CD8-positive, alpha-beta memory T cell (primary cell): ENCODE measurements at places on chromosomes 7 and 10.
A peak's percentile ranks its signal among the peaks of the same experiment; 100 is the strongest.

DNA sequence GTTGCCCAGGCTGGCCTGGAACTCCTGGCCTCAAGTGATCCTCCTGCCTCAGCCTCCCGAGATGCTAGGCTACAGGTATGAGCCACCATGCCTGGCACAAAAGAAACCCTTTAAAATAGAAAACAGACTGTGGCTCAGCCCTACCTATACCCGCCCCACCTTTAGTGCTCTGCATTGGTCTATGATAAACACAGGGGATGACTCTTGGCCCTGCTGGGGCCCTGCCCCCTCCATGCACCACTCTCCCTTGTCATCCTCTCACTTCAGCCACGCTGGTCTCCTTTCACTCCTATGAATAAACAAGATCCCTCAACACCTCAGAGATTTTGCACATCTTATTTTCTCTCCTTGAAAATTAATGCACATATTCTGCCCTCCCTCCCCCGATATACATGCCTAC is 251.4 kb upstream of the KLF14 start:
- no peak for DNase-seq

- DNase-seq = no peak
Observed at GRCh38 chr7:103934508-103934907, 55.0 kb downstream of the RELN start.

DNA sequence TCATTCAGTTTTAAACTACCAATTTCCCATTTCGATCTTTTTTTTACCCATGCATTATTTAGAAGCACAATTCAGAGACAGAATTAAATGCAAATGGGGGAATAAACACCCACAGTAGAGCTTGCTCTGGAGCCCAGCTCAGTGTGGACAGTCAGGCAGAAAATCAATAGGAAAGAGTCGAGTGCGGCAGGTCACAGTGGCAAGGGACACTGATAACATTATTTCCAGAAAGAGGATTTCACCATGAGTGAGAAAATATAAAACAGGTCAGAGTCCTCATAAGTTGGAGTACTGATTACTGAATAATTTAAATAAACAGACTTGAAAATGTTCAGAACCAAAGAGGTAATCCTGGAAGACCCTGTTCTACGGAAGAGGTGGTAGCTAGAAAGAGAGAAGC is 532.5 kb downstream of the CCSER2 start:
- DNase-seq = no peak

DNA sequence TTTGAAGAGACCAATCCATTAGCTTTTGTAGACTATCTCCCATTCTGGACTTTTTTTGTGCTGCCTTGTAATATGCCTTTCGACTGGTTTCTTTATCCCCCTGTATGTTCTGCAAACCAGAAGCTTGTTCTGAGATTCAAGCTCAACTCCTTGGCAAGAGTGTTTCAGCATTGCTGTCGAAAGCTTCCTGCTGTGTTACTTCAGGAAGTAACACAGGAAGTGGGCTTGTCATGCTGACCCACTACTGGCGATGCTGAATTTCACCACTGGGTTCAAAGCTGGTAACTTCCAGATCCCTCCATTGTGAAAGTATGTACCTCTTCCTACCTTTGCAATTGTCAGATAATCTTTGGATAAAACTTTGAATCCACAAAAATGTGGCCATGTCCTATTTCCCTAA is 57.9 kb upstream of the INSYN2A start:
- DNase-seq = no peak

DNA sequence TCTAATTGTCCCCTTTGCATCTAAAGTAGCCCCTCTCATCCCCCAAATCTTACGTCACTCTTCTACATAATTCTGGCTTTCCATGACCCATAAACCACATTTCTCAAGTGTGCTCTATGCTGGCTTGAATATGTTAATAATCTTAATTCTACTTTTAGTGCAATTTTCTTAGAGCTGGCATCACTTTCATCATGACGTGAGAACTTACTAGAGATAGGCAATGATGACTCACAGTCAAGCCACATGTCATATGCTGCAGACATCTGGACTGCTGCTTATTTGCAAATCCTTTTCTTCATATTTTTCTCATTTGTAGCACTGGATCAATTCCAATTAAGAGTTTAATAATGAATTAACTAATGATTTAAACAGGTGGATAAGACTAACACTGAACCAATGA is 260.7 kb upstream of the PRKCQ start:
- no peak for DNase-seq

DNA sequence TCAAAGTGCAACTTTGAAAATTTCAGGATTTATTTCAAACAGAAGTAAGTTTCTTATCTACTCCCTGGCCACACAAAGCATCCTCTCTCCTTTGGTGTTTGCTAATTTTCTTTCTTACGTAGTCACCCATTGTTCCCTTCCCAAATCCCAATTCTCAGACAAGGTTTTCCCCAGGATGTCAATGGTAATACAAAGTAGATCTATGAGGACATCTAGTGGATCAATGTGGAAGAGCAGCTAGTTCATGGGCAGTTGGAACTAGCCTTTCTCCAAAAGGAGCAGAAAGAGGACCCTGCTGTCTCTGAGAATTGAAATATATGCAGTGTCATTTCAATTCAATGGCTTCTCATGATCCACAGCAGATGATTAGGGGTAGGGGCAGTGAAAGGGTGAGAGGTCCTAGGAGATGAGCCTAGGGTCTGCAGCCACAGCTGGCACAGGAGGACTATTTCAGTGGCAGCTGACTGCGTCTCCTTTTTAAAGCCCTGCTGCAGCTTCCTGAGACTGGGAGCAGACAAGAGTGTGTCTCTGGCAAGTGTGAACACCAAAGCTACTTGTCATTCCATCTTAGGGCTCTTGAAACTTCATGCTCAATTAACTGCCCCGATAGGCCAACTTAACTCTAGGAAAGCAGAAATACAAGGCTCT is 632.6 kb downstream of the KCNMA1 start:
- no peak for DNase-seq

GRCh38 chr10:5035356-5035755 is 31.7 kb upstream of the AKR1C2 start:
- no peak for DNase-seq

- no peak for DNase-seq
Observed at GRCh38 chr10:49220031-49220430, 31.8 kb upstream of the TMEM273 start.

DNA sequence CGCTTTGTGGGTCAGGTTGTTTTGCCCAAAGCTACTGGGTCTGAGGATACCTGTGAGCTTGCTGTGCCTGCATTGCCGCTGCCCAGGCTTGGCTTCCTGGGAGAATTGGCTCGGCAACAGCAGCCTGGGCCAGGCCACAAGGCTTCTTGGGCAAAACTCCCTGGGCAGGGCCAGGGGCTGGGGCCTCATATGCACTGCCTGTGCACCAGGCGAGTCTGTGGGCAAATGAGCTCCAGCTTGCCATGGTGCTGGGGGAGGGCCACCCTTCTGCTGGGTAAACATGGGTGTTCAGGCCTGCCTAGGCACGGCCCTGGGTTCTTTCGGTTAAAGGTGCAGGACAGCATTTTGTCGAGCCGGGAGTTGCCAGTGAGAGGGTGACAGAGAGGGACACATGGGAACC is 19.4 kb downstream of the ZMIZ1 start:
- DNase-seq = no peak

DNA sequence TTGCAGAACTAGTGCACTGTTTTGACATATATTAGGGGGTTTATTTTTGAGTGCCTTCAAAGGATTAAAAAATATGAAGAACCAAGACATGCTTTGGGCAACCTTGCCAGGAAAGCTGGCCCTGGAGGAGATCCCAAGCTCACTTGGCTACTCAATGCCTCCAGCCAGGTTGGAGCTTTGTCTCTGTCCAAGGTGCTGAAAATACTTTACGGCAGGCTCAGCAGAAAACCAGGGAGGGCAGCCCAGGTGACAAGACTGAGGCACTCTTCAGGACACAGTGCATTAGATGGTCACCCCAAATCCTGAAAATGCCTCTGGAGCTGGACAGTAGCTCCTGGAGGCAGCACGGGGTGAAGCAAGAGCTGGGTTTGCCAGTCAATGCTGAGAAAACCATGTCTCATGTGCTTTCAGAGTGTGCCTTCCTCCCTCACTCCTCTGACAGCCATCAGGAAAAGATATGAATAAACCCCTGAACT is 5.8 kb upstream of the KCNH2 start:
- peak; percentile 50 for DNase-seq

GRCh38 chr7:151076863-151077704 is 3.5 kb downstream of the FASTK start:
- no peak for DNase-seq

GRCh38 chr7:100357131-100357561 is 771 bp upstream of the PILRB start:
- DNase-seq = no peak

DNA sequence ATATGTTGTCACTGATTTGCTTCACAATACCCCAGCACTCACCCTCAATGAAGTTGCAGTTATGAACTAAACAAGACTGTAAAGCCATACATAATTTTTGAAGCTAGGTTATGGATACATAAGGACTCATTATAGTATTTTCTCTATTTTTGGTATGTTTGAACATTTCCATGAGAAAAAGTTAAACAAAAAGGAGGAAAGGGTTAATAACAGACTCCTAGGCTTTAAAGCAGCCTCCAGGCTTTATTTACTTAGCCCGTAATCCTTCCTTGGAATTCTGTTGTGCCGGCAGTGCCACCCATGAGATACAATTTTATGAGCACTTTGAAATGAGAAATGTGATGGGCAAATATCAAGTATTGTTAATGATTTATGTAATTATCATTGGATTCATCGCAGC is 2.1 kb upstream of the DENND11 start:
- no peak for DNase-seq

- no peak for DNase-seq
Observed at GRCh38 chr7:27936047-27936767, 196.2 kb downstream of the TAX1BP1 start.

DNA sequence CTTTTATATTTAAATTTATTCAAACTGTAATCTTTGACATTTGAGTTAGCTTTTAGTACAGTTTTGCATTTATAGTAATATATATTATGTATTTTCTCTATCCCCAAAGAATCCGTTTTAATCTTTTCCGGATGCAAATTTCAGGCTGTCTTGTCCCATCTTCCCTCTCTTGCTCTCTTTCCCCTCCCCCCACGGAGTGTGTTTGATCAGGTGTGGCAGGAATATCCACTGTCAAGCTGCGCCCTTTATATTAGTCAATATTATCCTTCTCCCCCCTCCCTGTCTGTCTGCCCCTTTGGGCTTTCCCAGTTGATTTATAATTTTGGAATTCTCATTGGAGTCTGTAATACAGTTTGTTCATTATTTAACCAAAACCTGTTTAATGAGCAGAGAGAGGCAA is 19.0 kb downstream of the GBF1 start:
- no peak for DNase-seq

DNA sequence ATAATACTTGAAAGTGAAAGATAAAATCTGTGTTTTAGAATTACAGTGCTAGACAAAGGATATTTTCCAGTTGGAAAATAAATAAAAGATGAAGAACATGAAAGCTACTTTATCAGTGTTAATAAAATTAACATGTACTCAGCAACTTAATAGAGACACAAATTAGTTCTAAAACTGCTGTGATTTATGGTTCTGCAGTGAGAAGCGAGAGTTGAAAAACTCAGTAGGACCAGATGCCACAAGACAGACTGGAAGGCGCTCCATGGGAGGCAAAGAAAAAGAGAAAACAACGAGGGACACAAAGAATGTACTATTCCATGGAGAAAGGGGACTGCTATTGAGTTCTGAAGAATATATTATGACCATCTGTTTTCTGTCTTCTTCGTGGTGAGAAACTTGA is 590.4 kb downstream of the PHTF2 start:
- no peak for DNase-seq

- DNase-seq = no peak
Observed at GRCh38 chr7:108094933-108095710, 35.0 kb downstream of the LAMB4 start.

GRCh38 chr7:103129702-103130549 is 19.0 kb downstream of the NAPEPLD start:
- no peak for DNase-seq

GRCh38 chr7:29381206-29382094 is 182.2 kb upstream of the PRR15 start:
- DNase-seq = no peak

DNA sequence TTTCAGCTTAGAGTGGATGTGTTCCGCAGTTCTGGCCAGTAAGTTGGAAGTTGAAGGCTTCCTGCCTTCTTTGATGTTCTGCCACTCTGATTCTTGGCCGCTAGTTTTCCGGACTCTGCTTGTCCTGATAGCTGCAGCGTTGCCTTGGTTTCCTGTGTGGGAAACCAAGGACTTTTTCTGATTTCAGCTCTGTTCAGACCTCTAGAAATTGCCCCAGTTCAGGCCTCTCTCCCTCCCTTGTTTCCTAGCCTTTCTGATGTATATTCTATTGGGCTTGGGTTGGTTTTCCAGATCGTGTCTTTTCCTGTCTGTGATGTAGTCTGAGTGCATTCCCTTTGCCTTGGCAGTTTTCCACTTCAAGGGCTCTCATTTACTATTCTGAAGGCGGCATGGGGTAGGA is 318.7 kb downstream of the BBS9 start:
- DNase-seq = no peak

DNA sequence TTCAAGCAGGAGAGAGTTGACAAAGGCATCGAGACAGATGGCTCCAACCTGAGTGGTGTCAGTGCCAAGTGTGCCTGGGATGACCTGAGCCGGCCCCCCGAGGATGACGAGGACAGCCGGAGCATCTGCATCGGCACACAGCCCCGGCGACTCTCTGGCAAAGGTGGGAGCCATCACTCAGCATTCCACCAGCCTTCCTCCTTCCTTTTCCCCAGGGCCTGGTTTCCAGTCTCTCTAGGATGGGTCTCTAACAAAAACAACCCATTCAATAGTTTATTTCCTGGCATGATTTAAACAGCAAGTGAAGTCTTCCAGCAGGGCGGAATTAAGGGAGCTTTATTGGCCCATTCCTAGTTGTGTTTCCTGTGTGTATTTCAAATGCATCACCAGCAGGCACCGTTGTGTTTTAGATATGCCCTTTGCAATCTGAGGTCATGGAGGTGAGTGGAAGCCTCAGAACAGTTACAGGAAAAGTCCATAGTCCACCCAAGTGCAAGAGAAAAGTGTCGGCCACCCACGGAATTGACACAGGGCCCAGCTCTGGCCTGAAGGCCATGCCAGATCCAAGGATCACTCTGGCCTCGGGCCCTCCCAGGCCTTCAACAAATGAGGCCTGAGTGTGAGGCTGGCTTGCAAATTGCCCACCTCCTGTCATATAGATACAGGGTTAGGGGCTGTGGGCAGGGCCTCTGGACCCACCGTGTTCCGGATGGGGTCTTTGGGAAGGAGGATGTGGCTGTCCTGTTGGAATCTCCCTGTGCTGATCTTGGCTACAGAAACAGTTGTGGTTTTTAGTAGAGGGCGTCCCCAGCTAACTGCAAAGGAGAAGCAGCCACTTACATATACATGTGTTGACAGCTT is 46.9 kb upstream of the TRIM8 start:
- DNase-seq = no peak

DNA sequence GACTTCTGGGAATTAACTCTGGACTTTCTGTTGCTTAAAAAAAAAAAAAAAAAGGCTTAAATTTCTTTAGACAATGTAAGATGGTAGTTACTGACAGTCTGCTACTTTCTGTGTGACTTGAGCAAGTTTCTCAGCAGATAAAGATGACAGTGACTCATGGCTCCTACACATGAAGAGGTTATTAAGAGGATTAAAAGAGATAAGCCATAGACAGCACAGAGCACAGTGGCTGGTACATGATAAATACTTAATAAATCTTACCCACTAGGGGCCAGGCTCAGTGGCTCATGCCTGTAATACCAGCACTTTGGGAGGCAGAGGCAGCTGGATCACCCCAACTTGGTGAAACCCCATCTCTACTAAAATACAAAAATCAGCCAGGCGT is 174.8 kb downstream of the JAZF1 start:
- no peak for DNase-seq
